Activated B cell treated with CpG ODN at 0.5 μM for 24 hours (primary cell): ENCODE measurements at places on chromosomes 5 and 9. TPM values are rescaled to one million over a fixed set of nuclear protein-coding genes. Genes with fewer than 3 reads are reported as not detected.

GRCh38 chr5:36619012-36619635 is 12.7 kb downstream of the SLC1A3 start:
- no peak for DNase-seq

DNA sequence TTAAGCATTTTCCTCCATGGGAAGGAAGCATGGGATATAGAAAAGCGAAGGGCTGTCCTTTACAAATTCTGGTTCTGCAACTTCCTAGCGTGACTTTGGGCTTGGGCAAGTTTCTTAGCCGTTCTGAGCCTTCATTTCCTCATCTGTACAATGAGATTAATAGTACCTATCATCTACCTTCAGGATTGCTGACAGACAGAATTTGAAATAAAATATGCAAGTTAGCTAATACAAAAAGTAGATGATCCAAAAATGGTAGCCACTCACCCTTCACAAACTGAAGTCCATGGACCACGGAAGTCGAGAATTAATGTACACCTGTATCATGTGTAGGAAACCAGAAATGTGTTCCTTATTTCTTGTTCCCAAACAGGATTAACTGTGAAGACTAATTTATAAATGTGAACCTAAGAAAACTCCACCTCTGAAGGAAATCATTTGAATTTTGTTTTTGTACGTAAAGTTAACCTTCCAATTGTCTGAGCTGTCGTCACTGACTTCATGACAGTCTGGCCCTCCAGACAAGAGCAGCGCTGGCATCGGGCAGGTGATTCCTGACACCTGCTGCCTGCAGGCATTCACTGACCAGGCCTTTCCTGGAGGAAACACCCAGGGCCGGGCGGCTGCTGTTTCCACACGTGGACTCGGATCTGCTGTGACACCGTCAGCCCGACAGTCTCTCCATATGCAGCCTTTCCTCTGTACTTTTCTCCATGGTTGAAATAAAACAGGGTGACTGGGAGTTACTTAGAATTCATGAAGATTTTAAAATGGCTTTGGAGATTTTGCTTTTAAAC is 63.4 kb downstream of the PSMB7 start:
- no peak for DNase-seq

DNA sequence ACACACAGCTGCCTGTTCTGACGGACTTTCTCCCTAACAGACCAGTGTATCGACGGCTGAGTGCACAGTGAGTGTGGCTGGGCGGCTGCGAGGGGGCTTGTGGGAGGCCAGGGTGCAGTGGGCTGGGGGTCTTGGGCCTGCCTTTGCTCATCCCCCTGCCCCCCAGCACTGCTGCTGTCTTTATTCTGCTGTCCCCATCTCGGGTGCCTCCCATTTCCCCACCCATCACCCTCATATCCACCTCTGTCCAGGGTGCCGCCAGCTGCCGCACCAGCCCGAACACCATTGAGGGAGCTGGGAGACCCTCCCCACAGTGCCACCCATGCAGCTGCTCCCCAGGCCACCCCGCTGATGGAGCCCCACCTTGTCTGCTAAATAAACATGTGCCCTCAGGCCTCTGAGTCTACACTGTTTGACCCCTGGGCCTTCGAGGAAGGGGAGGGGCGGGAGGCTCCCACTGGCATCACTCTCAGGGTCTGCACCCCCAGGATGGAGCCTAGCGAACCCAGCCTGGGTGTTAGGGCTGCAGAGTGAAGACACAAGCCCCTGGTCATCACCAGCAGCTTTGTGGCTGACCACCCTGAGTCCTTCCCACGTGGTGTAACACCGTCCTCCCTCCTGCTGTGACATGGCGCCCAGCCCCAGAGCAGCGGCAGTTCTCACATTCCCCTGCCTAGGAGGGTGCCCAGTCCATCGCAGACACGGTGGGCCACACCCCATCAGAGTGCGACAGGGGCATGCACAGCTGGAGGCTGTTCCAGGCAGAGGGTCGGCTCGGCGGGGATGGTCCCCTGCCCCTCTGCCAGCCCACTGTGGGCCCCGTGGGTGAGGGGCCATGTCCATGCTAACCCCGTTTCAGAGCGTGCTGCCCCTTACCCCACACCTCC is 4.0 kb downstream of the LCN2 start:
- no peak for DNase-seq

DPH7 gene
- 39.4 and 43.0 TPM in 2 replicates for total RNA-seq

SPINK6 gene
- not detected in 2 replicates for total RNA-seq

TAL2 gene
- total RNA-seq: 0.38 TPM in 1 of 2 replicates, not detected in the other

- DNase-seq: no peak
These were observed 80.0 kb downstream of the TMEM215 start for GRCh38 chr9:32863291-32863690.
